ENCODE measurements at places on chromosomes 2 and 18. TPM values are rescaled to one million over a fixed set of nuclear protein-coding genes. Genes with fewer than 3 reads are reported as not detected.

GRCh38 chr18:55289775-55290174, 298.2 kb downstream of the TCF4 start:
- DNase-seq, result no peak

DNA sequence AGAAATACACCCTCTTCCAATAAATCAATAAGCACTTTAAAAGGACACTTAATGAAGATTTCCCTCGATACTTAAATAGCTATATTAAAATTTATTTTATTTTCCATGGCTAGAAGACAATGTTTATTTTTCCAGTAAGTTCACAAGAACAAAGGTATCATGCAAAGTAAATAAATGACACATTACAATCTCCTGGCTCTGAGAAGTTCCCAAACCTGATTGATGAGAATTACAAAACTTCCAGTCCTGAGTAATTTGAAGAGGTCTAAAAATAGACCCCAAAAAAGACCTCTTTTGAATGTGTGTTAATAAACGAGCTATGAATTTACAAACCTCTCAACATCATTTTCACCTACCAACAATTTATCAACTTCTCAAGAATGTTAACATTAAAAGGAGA, 1.5 kb upstream of the PEX13 start:
- DNase-seq, result no peak

Gene CD8B2
- total RNA-seq, result not detected

DNA sequence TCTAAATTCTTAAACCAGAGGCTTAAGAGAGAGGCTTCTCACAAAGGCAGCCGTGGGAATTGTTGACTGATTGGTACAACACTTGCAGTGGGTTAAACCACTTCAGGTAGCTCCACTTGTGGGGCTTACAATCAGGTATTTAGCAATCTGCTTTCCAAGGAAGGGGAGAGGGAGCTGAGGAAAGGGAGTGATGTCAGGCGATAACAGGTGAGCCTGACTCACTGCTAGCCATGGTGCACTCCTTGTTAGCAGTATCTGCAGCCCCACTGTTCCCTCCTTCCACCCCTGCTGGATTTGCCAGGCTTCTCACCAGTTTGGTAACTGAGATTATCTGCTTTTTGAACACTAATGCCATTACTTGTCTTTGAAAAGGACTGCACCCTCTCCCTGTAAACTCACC, 1056.7 kb upstream of the FANCL start:
- DNase-seq, result no peak

DNA sequence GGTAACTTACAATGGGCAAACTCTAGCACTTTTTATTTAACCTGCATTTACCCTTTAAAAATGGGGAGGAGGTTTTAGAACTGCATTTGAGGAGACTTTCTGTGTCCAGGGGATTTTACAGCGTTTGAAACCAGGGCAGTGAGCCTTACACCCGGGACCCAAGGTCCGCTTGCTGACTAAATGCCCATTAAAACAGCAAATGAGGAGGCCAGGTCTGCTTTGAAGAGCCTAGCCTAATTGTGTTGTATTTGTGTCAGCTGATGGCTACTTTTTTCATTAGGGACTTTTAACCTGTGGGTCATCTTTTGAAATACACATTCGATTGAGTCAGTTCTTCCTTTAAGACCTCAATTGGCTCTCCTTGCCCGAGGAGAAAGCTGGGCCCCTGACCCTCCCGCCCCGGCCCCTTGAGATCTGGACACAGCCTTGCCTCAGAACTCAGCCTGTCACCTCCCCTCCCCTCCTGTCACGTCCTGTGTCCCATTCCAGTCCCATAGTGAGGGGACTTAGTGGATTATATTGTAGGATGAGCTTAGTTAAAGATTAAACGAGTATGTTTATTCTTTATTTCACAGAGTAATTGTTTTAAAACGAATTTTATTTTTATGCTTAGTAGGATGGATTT, 69.0 kb downstream of the KLHL29 start:
- DNase-seq, result no peak

DNA sequence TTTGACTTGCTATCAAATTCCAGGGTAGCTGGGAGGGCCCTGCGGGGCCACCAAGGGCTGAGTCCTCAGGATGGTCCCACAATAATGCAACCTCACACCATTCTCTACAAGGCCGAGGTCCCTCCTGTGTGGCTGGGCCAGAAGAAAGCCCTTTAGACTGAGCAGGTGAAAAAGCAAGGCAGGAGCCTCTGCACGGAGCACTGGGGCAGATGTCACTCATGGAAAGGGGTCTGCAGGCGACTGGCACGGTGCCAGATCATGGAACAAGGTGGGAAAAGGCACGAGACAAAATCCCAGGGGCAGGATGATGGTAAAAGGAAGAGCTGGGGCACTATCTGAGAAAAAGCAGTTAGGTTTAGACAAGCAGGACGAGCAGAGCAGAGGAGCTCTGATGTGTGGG, 16.1 kb downstream of the HJURP start:
- DNase-seq, result no peak

GRCh38 chr2:75959724-75960471, 249.2 kb upstream of the GCFC2 start:
- DNase-seq, result no peak

GRCh38 chr2:96860065-96861029, 2.5 kb upstream of the ANKRD39 start:
- DNase-seq, result no peak

- no peak for DNase-seq
Measured at GRCh38 chr18:49658823-49659404, 97.1 kb downstream of the LIPG start.

Gene CPLX4
- not detected for total RNA-seq

DNA sequence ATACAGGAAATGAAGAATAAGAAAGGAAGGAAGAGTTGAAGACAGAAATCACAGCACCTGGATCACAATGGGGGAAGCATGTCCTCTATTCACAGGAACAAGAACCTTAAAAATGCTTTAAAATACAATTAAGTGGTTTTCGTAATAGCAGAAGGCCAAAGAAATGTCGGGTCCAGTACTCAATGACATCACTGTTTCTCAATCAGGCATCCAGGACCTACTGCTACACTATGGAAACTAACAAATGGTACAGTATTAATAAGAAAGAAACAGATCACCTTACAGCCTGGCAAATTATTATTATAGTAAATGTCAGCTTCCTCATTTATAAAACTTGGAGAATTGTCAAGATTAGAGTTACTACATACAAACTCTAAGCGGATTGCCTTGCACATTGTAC, 15.8 kb downstream of the HNRNPLL start:
- no peak for DNase-seq

GRCh38 chr2:241933179-241933911, 63.8 kb downstream of the RTP5 start:
- DNase-seq, result no peak

DNA sequence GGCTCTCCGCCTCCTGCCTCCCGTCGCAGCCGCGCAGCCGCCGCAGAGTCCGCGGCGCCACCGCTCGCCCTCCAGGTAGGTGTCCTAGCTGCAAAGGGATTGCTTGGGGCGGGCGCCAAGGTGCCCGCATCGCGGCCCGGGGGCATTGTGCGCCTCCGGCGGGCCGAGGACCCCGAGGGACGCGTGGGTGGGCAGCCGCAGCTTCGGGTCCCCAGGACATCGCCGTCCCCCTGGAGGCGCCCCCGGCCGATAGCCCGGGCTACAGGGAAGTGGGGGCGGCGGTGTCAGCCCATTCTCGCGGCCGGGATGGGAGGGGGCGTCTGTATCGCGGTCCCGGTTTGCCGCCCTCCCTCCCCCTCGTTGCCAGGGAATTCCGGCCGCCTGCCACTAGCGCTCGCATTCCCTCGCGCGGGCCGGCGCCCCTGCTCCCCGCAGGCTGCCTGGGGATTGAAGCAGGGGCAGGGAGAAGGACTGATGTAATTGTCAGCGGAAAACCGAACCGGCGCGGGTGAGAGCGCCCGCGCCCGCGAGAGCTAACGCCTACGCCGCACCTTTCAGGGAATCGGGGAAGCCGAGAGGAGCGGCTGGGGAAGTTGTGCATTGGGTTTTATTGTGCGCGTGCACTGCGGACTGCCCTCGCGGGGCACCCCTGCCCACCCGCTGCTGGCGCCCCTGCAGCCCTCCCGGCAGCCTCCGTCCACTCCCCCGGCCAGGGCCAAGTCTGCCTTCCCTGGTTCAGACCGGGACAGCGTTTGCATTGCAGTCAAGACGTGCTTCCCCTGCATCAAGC, 483 bp downstream of the OSBPL6 start:
- no peak for DNase-seq

Gene C2orf92
- 11.2 TPM for total RNA-seq

- DNase-seq, result no peak
Measured at GRCh38 chr2:86562485-86562921, 740 bp downstream of the CHMP3 start.

GRCh38 chr2:123791207-123791606, 233.9 kb upstream of the CNTNAP5 start:
- DNase-seq, result no peak

DNA sequence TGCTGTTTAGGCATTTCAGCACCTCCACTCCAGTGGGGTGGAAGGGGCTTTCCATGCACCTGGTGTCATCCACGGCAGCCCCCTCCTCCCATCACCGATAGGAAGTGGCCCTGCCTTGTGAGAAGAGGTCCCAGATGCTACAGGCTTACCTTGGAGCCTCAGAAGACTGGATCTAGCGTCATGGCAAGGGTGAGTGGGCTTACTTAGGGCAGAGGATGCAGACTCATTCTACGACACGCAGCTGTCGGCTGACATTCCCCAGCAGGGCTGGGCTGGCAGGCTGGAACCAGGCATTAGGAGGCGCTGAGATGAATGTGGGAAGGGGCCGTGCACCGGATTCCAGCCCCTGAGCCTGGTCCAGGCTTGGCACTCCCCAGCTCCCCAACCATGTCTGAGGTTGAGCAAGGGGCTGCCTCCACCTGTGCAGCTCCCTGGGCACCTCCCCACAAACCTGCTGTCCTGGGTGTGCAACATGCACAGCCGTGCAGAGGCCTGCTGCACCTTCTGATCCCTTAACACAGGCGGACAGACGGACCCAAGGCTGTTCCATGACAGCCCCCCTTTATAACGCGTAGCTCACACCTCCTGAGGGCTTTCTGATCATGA, 1.7 kb upstream of the PRLH start:
- DNase-seq, result no peak
